ENCODE measurements at places on chromosomes 12 and 14.

DNA sequence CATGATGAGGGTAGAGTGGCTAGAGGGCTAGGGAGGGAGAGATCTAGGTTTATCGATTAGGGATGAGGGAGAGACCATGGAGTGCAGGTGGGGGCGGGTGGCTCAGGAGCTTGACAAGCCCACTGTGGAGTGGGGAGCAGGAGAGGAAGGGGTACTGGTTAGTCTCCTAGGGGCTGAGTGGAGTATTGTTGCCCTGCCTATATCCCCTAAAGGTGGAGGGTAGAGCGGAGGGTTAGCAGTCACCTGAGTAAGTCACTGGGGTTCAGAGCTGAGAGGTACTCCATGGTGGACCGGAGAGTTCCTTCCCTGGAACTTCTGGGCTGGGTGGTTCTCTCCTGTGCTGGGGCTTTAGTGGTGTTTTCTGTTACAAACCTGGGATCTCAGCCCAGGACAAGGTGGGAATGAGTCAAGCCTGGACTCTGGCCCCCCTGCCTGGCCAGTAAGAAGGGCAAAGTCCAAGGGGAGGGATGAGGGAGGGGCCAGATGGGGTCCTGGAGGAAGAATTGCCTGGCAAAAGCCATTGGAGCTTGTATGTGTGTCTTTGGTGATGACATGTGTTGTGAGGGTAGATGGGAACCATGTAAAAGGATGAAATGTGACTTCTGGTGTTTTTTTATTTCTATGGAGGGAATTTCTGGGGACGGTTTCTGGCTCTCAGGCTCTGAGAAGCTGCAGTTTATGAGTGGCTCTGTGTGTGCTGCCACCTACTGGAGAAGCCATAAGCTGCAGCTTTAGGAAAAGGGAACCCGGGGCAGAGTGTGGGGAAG lies at the start of gene CIDEB:
Gene CIDEB, minus strand, starts transcription at position 403 of the 767 bp plus-strand sequence. Its CDS starts 119 bp downstream, at position 284.
- DNase-seq, result peak; percentile 46
- H3K27me3 ChIP-seq, result no peaks in the 10 kb centered on the region
- no peak within 1 kb of the TSS for H3K4me3 ChIP-seq
- H3K27ac ChIP-seq, result peak within 1 kb of the TSS; percentile 47
- peaks cover 37% of the 10 kb centered on the region for H3K36me3 ChIP-seq

DNA sequence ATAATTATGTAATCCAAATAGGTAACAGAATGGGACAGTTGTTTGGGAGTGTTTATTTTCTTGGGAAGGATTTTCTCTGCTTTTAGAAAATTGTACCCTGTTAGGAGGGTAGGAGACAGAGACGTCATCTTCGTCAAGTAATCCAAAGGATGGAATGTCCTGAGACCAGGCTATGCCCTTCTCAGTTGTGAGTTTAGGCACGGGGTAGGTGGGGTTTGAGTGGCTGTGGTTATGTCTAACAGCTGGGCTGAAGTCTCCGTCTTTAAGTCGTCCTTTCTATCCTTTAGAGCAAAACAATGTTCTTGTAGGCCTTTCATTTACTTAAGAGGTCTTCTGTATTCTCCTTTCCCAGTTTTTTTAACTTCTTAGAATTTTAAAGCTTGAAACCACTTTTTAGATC lies 5.7 kb downstream of the SOCS2 start:
- H3K27ac ChIP-seq, result no peak overlapping the region
- H3K36me3 ChIP-seq, result peaks cover 27% of the 10 kb centered on the region
- DNase-seq, result no peak
- peaks cover 16% of the 10 kb centered on the region for H3K4me1 ChIP-seq
- peaks cover 7% of the 10 kb centered on the region for H3K27me3 ChIP-seq

DNA sequence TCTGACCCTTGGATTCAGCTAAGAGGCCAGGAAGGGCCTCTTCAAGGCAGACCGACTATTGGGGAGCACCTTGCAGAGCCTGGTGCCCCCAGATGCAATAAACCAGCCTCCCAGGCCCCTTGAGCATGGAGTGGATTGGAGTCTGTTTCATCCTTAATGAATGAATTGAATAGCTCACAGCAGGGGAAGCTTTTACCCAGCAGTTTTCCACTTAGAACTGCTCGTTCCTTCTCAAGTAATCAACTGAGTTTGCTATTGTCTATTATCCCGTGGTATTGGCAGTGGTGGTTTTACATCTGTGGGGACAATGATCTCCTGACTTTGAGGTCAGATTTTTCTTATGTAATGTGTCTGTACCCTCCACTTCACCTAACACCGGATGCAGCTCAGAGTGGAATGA lies 197.6 kb downstream of the AACS start:
- H3K27ac ChIP-seq, result no peak overlapping the region
- DNase-seq, result no peak
- no peaks in the 10 kb centered on the region for H3K4me1 ChIP-seq
- no peaks in the 10 kb centered on the region for H3K36me3 ChIP-seq
- H3K4me3 ChIP-seq, result no peak overlapping the region

- peak overlapping the region; percentile 96 for H3K4me3 ChIP-seq
- H3K27ac ChIP-seq, result peak overlapping the region; percentile 99
- DNase-seq, result no peak
- H3K4me1 ChIP-seq, result peaks cover 23% of the 10 kb centered on the region
- no peaks in the 10 kb centered on the region for H3K27me3 ChIP-seq
- H3K36me3 ChIP-seq, result peaks cover 2% of the 10 kb centered on the region
Measured at GRCh38 chr12:100266585-100266834, 369 bp downstream of the DEPDC4 start.

GRCh38 chr12:101074940-101075680 lies 134.9 kb downstream of the SLC5A8 start:
- H3K27ac ChIP-seq, result no peak overlapping the region
- DNase-seq, result no peak
- no peaks in the 10 kb centered on the region for H3K4me1 ChIP-seq

- H3K4me1 ChIP-seq, result no peaks in the 10 kb centered on the region
- H3K27ac ChIP-seq, result no peak overlapping the region
- no peak overlapping the region for H3K4me3 ChIP-seq
- peaks cover 20% of the 10 kb centered on the region for H3K36me3 ChIP-seq
- no peak for DNase-seq
Measured at GRCh38 chr12:26628234-26628633, 204.8 kb downstream of the ITPR2 start.

- no peaks in the 10 kb centered on the region for H3K27me3 ChIP-seq
- H3K27ac ChIP-seq, result no peak overlapping the region
- H3K4me1 ChIP-seq, result no peaks in the 10 kb centered on the region
- no peak overlapping the region for H3K4me3 ChIP-seq
- no peaks in the 10 kb centered on the region for H3K36me3 ChIP-seq
Measured at GRCh38 chr12:61860451-61860850, 399.8 kb upstream of the USP15 start.

- DNase-seq, result no peak
- no peak overlapping the region for H3K4me3 ChIP-seq
- H3K27ac ChIP-seq, result no peak overlapping the region
- no peaks in the 10 kb centered on the region for H3K36me3 ChIP-seq
Measured at GRCh38 chr14:92959189-92959531, 36.2 kb downstream of the CHGA start.

DNA sequence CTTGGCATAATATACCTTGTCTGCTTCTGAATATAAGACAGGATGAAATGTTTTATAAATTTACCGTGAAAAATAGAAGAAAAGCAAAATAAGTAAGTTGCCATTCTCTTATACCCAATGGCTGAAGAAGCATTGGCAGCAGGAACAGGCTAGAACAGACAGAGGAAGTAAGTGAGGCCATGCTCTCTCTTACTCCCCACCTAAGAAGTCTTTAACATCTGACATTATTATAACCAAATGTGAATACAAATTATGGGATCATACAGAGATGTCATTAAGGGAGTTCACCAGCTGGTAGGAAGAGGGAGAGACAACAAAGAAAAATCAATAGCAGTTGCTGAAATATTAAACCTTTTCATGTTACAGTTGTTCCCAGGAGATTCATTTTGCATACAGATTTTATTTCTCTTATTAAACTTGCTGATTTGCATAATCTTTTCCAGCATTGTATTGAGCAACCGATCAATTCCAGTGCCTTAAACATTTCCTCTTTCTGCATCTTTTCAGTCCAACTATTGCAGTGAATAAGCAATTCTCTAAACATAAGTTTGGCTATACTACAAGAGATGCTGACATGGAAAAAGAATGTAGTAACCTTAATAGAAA lies 270.6 kb downstream of the SLC6A15 start:
- no peaks in the 10 kb centered on the region for H3K27me3 ChIP-seq
- no peak overlapping the region for H3K27ac ChIP-seq
- H3K4me3 ChIP-seq, result no peak overlapping the region
- no peaks in the 10 kb centered on the region for H3K4me1 ChIP-seq
- DNase-seq, result no peak

DNA sequence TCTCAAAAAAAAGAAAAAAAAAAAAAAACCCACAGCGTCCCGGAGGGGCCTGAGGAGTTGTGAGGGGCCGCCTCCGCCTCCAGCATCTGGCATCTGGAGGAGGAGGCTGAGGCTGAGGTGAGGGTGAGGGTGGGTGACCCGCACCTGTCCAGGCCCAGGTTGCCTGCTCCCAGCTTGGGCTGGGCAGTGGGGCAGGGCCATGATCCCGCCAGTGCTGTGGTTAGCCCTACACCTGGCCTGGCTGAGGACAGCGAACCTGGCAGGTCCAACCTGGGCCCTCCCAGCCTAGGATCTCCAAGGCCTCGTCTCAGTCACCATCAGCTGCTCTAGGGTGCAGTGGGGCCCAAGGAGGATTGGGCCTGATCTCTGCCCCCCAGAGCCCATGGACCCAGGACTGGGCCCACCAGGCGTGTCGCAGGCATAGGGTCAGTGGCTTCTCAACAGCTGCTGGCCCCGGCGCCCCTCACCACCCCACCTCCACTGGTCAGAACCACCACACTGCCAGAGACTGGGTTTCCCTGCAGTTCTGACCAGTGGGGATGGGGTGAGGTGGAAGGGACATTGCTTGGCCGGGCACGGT lies 36.3 kb upstream of the RCOR1 start:
- H3K36me3 ChIP-seq, result no peaks in the 10 kb centered on the region
- H3K4me1 ChIP-seq, result no peaks in the 10 kb centered on the region
- H3K27me3 ChIP-seq, result no peaks in the 10 kb centered on the region
- no peak overlapping the region for H3K27ac ChIP-seq
- H3K4me3 ChIP-seq, result no peak overlapping the region

GRCh38 chr14:21543963-21544362 lies 17.8 kb upstream of the SALL2 start:
- H3K4me1 ChIP-seq, result no peaks in the 10 kb centered on the region
- DNase-seq, result no peak
- H3K36me3 ChIP-seq, result no peaks in the 10 kb centered on the region
- H3K27me3 ChIP-seq, result peaks cover 24% of the 10 kb centered on the region
- H3K27ac ChIP-seq, result no peak overlapping the region

- peak; percentile 85 for DNase-seq
- no peaks in the 10 kb centered on the region for H3K27me3 ChIP-seq
- H3K4me3 ChIP-seq, result peak overlapping the region; percentile 88
Measured at GRCh38 chr12:132444957-132445883, 44.7 kb upstream of the FBRSL1 start.

DNA sequence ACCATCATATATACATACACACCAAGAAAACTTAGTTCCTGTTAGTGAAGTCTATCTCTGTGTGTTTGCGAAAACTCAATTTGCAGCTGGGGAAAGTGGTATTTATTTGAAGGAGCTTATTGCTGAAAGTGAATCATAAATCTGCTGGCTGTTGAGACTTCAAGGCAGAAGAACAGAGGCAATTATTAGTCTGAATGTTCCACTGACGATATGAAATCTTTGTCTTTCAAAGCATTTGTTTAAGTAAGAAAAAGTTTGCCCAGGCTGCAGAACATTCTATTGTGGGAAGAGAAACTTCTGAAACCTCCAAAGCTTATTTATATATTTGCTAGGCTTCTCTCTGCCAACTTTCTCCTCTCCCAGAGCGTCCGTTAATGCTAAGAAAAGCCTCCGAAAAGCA lies 255.7 kb upstream of the TMPO start:
- no peak overlapping the region for H3K27ac ChIP-seq
- H3K4me3 ChIP-seq, result no peak overlapping the region
- no peaks in the 10 kb centered on the region for H3K4me1 ChIP-seq
- no peaks in the 10 kb centered on the region for H3K36me3 ChIP-seq
- DNase-seq, result no peak
